Suppressor macrophage treated with lipopolysaccharide for 4 hours (primary cell): ENCODE measurements at places on chromosomes 4 and X.

DNA sequence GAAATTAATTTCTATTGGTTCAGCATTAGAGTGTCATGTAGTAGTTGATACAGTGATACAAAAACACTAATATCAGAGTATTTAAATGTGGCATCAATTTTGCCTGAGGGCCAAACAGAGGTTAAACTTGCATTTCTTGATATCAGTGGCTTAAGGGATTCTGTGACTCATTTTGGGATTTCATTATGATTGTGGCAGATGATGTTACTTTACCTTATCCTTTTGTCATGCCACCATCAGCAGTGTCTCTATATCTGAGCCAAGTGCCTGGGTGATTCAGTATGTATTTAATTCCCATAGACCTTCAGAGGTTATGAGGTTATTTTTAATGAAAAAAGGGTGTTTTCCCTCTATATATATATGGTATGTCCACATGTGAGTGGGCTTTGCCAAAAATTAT, 582.9 kb downstream of the ADGRL3 start:
- DNase-seq = no peak

DNA sequence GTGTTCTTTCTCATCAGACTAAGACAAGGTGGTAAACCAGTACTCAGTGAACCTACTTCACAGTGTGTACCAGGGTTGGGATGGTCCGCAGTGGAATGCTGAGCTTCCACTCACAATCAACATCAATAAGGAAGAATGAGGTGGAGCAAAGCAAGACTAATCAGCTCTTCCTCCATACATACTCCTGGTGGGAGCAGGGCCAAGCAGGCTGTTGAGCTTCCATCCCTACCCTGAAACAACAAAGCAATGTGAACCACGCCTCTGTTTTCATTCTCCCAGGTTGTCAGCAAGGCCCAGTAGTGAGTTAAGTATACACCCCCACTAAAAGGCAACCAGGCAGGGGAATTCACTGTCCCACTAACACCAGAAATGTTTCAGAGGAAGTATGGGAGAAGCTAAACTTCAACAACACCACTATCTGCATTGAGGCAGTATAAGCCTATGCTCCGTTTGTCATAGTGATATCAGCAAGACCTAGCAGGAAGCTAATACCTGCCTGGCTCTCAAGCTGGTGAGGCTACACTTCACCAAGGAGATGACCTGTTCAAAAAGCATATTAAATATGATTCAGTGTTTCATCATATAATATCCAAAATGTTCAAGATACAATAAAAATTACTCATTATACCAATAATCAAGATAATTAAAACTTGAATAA, 109.5 kb downstream of the DDX60 start:
- no peak for DNase-seq

DNA sequence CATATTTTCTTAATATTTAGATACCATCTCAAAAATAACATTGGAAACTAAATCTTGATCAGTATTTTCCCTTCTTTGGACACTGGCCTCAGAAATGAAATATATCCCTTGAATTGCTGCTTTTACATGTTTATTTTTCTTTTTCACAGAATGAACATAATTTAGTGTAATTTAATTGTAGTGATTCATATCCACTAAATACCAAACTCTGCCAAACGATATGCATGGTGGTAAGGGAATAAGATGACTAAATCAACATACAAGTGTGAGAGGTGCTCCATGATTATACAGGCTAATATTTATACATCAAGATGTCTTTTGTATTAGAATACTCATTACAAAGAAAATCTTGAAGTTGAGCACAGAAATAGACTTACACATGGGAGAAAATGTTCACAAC, 216.8 kb upstream of the PACRGL start:
- DNase-seq = no peak

GRCh38 chr4:152266831-152267480, 268.9 kb downstream of the FBXW7 start:
- DNase-seq = no peak
